ENCODE measurements at places on chromosomes 5 and 9.

DNA sequence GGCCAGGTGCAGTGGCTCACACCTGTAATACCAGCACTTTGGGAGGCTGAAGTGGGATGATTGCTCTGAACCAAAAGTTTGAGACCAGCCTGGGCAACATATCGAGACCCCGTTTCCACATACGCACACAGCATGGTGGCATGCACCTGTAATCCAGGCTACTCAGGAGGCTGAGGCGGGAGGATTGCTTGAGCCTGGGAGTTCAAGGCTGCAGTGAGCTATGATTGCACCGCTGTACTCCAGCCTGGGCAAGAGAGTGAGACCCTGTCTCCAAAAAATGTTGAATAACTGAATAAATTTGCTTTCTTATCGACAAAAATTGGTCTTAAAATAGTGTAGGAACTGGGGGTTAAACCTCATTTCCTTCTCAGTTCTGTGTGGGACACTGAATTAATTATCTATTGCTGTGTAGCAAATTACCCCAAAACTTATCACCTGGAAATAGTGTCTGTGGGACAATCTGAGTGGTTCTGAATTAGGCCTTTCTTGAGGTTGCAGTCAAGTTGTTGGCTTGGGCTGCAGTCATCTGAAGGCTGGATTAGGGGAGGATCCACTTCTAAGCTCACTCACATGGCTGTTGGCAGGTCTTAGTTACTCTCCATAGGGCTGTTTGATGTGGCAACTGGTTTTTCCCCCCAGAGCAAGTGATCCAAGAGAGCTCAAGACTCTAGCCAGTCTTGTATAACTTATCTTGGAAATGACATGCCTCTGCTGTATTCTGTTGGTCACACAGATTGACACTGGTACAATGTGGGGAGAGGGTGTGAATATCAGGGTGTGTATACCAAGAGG lies 2.0 kb downstream of the SNX30 start:
- DNase-seq, result no peak

DNA sequence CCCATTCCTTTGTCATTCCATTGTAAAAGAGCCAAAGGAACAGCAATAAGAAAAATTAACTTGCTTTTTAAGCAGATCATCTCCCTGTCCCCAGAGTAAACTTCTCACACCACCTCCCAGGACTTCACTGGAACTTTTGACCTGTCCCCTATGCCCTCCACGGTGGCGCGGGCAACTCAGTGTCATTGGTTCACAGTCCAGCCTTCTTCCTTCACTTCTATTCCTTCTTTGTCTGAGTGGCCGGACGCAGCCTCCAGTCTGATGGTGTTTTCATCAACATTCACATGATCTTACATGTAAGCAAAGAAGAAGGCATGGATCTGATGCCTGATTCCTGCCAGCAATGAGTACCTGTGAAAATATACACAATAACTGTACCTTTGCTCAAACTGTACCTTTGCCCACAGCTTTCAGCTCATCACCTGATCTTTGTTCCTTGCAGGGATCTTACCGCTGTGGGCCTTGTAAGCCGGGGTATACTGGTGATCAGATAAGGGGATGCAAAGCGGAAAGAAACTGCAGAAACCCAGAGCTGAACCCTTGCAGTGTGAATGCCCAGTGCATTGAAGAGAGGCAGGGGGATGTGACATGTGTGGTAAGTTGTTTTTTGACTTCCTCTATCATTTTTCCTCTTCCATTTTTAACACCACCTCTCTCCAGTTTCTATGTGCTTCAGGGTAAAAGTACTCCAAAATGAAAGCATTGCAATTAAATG lies 32.5 kb downstream of the THBS4 start:
- DNase-seq, result no peak

DNA sequence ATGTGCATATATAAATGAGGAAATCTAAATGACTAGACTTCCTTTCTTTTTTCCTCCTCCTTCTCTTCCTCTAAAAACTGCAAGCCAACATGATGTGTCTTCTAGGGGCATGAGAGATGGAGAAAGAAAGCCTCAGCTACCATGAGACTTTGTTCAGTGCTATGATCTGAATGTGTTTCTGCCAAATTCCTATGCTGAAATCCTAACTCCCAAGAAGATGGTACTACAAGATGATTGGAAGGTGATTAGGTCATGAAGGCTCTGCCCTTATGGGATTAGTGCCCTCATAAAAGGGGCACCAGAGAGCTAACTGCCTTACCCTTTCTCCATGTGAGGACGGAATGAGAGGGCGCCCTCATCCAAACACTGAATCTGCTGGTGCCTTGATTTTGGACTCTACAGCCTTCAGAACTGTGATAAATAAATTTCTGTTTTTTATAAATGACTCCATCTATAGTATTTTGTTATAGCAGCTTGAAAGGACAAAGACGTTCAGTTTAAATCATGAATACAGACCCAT lies 72.2 kb upstream of the IL6ST start:
- no peak for DNase-seq

DNA sequence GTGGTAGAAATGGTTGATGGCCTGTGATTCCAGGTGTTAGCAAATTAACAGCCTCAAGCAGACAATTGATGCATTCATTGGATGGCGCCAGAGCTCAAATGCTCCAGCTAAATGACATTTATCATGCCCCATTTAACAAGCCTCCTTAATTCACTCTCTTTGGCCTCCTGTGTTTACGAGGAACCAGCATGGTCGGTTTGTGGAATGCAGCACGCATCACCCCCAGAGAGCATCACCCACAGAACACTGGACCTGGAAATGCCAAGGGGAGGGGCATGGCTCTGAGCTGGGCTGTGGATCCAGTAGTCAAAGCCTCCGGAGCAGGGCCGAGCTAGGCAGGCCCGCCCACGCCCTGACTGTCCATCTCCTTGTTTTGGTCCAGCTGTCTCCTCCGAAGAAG lies 434.0 kb downstream of the GADD45G start:
- peak; percentile 73 for DNase-seq

- no peak for DNase-seq
Observed at GRCh38 chr5:40507095-40507494, 172.6 kb upstream of the PTGER4 start.

- no peak for DNase-seq
Observed at GRCh38 chr5:58505502-58505901, 14.3 kb downstream of the GAPT start.

GRCh38 chr9:117747386-117747970 lies 43.3 kb downstream of the TLR4 start:
- no peak for DNase-seq

GRCh38 chr5:102498271-102499034 lies at the start of gene SLCO6A1:
TSS of gene SLCO6A1 (minus strand) at chr5:102499001. CDS start at chr5:102498844, 157 bp downstream.
- no peak for DNase-seq

DNA sequence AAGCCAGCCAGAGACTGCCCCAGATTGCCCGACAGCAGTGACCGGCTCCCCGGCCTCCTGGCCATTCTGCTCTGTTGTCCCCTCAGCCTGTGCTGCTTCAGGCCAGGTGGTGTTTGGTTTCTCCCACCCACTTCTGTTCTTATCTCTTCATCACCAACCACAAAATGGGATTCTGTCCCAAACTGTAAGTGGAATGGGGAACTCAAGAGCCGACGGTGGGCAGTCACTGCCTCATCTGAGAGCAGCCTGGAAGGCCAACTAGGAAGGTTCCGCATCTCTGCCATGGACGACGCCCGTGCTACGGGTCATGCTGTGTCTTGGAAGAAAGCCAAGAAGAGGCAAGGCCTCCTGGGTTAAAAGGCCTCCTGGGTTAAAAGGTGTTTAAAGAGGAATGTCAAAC lies 219.0 kb upstream of the PIK3R1 start:
- no peak for DNase-seq

DNA sequence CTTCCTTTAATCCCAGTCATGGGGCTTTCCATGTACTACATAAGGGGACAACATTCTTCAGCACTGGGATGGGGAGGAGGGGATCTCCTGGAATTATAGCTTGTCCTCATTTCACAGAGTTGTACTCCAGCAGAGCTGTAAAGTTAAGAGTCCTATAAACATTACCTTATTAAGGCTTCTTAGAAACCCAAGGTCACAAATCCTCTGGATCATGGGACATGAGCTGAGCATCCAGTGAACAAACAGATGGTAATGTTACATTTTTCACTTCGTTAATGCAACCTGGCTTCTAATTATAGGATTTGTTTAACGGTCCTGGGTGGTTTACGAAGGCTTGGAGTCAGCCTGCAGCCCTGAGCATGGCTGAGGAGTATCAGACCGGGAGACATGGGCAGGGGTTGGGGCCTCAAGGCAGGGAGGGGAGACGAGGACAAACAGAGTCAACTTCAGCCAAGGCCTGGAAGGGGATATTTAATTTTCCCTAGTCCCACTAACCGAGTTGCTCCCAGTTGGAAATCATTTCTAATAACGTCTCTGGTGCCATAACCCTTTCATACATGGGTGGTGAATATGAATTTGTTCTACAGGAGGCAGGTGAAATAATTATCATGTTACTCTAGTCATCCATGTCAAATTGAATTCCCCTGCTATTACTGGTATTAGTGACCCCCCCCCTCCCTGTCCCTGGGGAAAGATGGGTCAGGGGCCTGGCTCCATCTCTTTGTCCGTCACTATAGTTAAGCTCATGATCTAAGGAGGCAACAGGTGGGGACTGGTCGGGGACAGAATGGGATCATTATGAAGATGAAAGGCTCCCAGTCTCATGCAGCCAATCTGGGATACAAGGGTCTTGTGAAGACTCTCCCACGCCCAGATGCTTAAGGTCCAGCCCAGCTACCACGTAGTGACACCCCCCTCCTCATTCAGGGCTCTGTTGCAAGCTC lies 10.7 kb upstream of the IL17B start:
- DNase-seq, result no peak

- DNase-seq, result no peak
Observed at GRCh38 chr5:52809884-52810283, 22.2 kb downstream of the ITGA1 start.

DNA sequence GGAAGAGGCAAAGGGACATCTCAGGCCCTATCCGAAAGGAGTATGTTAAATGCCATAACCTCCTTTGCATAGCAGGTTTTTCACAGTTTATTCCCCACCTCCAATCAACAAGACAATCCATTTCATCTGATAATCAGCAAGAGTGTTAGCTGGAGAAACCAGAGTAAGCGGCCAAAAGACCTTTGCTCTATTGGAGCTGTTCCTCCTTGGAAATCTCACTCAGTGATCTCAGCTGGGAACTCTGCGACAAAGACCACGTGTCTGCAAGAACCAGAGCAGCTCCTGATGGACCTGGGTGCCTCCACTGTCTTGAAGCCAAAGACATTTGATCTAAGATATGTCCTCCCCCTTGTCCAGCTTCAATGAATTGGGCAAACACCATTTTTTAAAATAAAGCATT lies 241.0 kb downstream of the SEC61B start:
- DNase-seq, result no peak

- peak; percentile 66 for DNase-seq
Observed at GRCh38 chr9:22469928-22470544, 23.4 kb downstream of the DMRTA1 start.

DNA sequence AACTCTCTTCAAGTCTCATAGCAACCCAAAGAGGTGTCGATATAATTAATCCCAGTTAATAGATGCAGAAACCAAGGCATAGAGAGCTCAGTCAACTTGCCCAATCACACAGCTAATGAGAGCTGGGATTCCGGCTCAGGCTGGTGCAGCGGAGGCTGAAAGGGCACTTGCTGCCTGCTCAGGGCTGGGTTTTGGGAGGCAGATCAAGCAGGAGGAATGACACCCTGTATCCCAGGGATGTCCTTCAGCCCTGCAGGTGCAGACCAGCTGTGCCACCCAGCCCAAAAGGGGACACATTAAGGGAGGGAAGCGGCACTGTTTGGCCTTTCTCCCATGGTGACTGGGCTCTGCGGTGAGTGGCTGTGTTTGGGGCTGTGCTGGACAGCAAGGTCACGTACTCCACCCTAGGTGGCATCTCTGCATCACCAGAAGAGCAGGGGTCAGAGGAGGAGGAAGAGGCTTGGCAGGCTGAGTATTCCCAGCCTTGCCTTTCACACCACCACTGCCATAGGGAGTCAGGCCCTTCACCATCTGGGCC lies 124.1 kb downstream of the MVB12B start:
- DNase-seq, result no peak

- no peak for DNase-seq
Observed at GRCh38 chr5:171874234-171874633, 88.6 kb downstream of the SMIM23 start.

DNA sequence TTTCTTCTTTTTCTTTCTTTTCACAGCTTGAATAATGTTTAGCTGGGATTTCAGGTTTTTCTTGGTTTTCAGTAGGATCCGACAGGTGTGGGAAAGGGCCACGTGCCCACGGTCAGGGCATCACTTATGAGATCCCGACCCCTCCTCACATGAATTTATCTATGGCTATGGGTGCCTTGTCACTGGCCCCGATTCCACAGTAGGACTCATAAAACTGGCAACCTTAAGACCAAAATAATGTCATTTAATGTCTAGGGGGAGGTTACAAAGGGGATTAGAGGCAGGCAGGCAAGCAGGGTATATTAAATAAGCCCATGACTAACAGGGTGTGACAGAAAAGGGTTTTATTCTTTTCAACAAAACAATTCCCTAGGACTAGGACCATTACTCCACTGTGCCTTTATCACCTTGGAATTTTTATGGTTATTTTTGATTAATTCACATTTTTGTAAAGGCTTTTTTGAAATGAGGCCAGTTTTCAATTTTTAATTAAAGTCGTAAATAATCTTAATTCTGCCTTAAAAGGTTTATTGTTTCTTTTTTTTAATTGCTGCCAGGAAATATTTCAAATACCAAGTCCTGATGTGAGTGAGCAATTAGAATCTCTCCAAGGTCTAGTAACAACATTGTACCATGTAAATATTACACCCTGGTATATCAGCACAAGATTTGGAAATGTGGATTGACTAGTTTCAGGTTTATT lies 370.4 kb downstream of the GLIS3 start:
- no peak for DNase-seq

DNA sequence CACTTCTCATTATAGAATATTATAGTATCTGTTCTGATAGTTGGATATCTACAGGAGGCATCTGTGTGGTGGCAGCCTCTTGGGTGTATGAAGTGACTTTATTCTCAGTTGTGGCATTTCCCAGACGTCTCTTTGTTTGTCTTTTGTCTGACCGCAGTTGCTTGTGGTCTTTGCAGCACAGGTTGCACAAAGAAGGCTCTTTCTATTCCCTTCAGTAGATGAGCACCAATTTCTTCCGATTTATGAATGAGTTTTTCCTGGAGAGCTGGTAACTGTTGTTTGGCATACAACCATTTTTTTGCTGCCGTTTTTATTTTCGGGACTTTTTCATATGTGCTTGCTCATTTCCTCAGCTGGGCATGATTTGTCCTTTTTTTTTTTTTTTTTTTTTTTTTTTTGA lies 56.4 kb upstream of the MYO10 start:
- no peak for DNase-seq

DNA sequence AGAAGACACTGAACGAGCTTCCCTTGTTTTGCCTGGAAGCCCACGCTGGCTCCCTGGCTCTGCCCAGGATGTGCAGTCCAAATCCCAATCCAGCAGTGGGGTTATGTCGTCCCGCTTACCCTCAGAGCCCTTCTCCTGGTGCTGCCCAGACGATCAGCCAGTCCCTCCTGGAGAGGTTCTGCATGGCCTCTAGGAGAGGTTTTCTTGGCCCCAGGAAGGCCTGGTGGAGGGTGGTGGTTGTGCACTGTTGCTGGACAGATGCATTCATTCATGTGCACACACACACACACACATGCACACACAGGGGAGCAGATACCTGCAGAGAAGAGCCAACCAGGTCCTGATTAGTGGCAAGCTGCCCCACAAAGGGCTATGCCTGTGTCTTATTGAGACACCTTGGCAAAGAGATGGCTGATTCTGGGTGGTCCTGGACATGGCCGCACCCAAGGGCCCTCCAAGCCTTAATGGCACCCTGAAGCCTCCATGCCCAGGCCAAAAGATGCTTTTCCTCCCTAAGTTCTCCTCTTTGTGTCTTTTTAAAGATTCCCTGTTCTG lies 10.5 kb upstream of the OLFM1 start:
- no peak for DNase-seq

GRCh38 chr5:133863857-133864585 lies 104.4 kb downstream of the C5orf15 start:
- no peak for DNase-seq

GRCh38 chr5:33120671-33121070 lies 320.1 kb upstream of the TARS1 start:
- no peak for DNase-seq

Measured in NCI-H1092 treated with DMSO at 0.1 percent for 48 hours (cell line).